ENCODE measurements at places on chromosomes 12 and 14.

GRCh38 chr12:20514598-20514997 is 146.3 kb downstream of the PDE3A start:
- no peak for DNase-seq
- H3K4me1 ChIP-seq = no peaks in the 10 kb centered on the region
- no peaks in the 10 kb centered on the region for H3K36me3 ChIP-seq

- no peak overlapping the region for H3K27ac ChIP-seq
- H3K4me1 ChIP-seq = no peaks in the 10 kb centered on the region
- no peaks in the 10 kb centered on the region for H3K27me3 ChIP-seq
These were observed 42.0 kb downstream of the KCNK13 start for GRCh38 chr14:90103808-90104207.

DNA sequence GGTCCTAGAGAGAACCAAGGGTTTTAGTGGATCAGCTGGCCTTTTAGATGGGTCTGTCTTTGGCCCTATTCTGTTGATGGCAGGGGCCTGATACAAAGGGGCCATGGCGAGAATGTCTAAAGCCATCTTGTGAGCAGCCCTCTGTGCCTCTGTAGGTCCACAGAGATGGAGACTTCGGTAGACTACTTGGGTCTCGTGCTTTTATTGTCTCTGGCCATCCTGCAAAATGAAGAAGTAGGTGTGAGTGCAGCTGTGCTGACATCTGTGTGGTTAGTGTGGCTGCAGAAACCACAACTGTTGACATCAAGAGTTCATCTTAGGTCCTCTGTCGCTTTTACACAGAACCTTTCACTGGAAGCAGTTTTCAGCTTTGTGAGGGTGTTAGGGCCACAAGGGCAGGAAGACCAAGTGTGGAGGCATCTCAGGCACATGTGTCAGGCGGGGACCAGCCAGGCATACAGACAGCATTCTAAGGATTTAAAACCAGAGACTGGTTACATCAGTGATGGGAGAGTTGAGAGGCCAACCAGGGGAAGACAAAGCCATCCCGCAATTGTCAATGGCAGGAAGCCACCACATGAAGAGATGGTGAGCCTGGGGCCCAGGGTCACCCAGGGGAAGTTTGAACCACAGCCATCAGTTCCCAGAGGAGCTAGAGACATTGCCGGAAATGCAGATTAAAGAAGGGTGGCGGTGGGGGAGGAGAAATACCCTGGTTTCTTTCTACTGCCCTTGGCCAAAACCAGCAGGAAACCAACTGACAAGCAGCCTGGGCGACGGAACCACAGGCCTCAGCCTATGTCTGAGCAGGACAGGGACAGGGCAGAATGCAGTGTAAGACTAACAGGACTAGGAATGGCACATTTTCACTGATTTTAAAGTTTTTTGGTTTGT is 13.0 kb upstream of the TPCN1 start:
- no peaks in the 10 kb centered on the region for H3K36me3 ChIP-seq
- peak overlapping the region; percentile 50 for H3K4me3 ChIP-seq
- peaks cover 99% of the 10 kb centered on the region for H3K4me1 ChIP-seq
- H3K27ac ChIP-seq = peak overlapping the region; percentile 76
- H3K27me3 ChIP-seq = no peaks in the 10 kb centered on the region

DNA sequence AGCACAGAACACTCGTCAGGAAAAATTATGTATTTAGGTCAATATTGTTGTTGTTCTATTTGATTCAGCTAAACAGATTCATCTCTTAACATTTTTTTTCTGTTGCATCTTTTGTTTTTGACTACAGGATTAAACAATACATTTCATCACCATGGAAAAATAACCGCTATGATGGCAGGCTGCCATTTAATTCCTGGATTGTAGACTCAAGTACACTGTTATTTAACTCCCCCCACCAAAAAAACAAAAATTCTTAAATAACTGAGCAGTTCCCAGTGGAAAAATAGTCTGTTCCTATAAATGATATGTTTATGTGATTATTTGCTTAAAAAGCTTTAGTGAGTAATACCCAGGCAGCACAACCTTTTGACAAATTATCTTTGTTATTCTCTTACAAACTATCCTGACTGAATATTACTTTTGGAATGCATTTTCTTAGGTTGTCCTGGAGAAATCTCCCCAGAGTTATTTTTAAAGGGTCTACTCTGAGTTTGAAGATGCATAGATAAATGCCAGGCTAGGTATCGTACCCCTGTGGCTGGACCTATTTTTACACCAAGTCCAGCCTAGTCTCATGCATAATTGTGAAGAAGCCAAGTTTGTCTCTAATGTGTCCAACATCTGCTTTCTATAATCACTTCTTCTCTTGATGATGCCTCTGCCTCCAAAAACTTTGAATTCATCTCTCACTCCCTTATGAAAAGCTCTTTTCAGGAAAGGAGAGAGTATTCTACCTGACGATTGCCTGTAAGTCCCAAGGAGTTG is 3.7 kb downstream of the KERA start:
- DNase-seq = no peak
- H3K4me1 ChIP-seq = no peaks in the 10 kb centered on the region
- H3K27ac ChIP-seq = no peak overlapping the region
- H3K4me3 ChIP-seq = no peak overlapping the region
- no peaks in the 10 kb centered on the region for H3K27me3 ChIP-seq

GRCh38 chr12:1738446-1738845 is 47.6 kb downstream of the ADIPOR2 start:
- H3K4me1 ChIP-seq = no peaks in the 10 kb centered on the region
- H3K36me3 ChIP-seq = no peaks in the 10 kb centered on the region
- no peak overlapping the region for H3K4me3 ChIP-seq
- no peaks in the 10 kb centered on the region for H3K27me3 ChIP-seq
- DNase-seq = no peak
- no peak overlapping the region for H3K27ac ChIP-seq

DNA sequence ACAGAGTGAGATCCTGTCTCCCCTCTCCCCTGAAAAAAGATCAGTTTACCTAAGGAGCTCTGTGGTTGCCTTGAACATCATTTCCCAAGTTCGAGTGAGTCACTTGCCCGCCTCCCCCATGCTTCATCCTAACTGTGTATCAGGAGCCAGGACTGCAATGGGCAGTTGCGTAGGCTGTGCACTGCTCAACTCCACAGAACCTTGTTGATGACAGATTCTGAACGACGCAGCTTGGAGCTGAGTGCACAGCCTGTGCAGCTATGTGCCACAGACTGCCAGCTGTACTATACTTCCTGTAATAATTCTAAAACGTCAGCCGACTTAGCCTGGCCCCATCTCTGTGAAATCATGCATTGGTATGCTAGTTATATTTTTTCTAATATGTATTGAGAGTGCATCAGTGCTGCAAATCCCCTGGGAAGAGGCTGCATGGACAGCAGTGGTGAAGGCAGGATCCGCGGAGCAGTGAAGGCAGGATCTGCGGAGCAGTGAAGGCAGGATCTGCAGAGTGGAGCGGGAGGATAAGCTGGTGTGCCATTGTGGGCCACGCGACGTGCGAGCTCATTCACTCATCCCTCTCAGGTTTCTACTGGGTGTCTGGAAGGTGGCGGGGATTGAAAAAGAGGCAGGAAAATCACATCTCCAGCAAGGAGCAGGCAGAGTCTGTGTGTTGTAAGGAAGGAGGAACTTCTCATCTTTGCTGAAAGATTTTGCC is 80.8 kb downstream of the GALNT9 start:
- no peaks in the 10 kb centered on the region for H3K36me3 ChIP-seq
- H3K27ac ChIP-seq = no peak overlapping the region
- no peaks in the 10 kb centered on the region for H3K4me1 ChIP-seq
- H3K4me3 ChIP-seq = no peak overlapping the region
- no peaks in the 10 kb centered on the region for H3K27me3 ChIP-seq
- no peak for DNase-seq

DNA sequence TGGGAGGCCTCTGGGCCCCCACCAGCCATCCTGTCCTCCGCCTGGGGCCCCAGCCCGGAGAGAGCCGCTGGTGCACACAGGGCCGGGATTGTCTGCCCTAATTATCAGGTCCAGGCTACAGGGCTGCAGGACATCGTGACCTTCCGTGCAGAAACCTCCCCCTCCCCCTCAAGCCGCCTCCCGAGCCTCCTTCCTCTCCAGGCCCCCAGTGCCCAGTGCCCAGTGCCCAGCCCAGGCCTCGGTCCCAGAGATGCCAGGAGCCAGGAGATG is 729 bp upstream of the GAPDH start:
- H3K4me3 ChIP-seq = peak overlapping the region; percentile 75
- no peaks in the 10 kb centered on the region for H3K27me3 ChIP-seq
- peaks cover 58% of the 10 kb centered on the region for H3K4me1 ChIP-seq

DNA sequence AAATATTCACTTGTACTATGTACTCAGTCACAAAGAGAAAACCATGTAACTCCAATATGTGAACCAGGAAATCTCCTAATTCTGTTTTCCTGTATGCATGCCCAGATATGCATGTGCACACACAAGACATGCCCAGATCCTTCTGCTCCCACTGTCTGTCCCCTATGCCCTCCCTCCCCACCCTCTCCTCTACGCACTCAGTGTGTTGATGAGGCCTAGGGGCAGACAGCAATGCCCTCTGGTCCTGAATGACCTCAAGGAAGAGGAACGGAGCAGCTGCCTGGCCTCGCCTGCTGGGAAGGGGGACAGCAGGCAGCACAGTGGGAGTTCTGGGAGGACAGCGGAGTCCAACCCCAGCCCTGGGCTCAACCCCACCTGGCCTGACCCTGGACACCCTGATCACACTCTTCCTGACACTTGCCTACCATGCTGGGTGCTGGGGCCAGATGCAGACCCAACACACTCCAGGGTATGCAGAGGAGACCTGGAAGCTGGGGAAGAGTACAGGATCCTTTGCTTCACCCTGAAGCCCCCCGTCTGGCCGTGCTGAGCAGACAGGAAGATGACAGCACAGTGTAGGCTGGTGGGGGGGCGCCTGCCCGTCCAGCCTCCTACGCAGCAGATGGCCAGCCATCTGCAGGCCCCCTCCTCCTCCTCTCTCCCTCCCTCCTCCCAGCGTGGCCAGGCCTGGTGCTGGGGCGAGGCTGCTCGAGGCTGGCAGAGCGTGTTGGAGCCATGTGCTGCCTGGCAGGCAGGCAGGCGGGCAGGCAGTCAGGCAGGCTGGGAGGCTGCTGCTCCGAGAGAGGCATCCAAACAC is 106.6 kb upstream of the NCOR2 start:
- H3K36me3 ChIP-seq = no peaks in the 10 kb centered on the region
- no peaks in the 10 kb centered on the region for H3K27me3 ChIP-seq
- DNase-seq = no peak

DNA sequence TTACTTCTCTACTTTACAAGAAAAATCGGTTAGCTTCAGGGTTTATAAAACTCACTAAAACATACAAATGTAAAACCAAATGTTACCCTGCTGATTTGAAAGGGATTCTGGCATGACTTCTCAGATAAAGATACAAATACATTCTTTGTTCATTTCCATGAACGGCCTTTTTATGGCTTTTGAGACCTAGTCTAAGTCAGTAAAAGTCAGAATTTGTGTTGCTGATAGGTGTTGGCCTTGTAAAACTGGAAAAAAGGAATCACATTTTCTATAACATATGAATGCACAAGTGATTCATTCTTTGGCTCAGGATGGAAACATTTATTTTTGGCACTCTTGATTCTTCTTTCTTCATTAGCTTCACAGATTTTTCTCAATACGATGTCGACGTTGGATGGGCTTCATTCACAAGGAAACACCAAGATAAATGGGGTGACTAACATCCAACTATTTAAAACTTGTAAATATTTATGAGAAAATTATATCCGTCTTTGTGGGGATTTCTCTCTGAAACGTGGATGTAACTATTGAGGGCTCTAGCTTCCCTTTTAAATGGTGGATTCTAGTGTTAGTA is 27.0 kb upstream of the CPM start:
- peaks cover 55% of the 10 kb centered on the region for H3K4me1 ChIP-seq
- no peak for DNase-seq
- H3K27me3 ChIP-seq = no peaks in the 10 kb centered on the region
- H3K36me3 ChIP-seq = no peaks in the 10 kb centered on the region
- H3K27ac ChIP-seq = peak overlapping the region; percentile 54
